ENCODE measurements at places on chromosomes 16 and 17.

DNA sequence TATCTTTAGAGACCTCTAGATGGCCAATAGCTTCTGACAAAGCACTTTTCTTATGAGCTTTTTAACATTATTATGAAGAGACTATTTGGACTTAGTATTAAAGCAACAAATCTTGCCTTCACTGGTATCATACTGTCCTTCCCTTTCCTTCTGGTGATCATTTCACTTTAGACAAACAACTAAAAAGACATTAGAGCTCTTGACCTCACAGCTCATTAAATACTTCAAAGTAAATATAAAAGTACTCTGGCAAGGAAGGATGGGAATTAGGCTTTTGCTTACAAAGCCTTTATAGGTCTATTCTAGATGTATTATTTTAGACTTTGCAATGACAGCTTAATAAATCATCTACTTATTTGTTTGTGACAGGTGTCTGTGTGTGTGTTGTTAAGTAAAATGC, 11.1 kb downstream of the STXBP4 start:
- no peak for DNase-seq

- DNase-seq, result no peak
Observed at GRCh38 chr16:85498607-85499006, 114.5 kb upstream of the GSE1 start.

DNA sequence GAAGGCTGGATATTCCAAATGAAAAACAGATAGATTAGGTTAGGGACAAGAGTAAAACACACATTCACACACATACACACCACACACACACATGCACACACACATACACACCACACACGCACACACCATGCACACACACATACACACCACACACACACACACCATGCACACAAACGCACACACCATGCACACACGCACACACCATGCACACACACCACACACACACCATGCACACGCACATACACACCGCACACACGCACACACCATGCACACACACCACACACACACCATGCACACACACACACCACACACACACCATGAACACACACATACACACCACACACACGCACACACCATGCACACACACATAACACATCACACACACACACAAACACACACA, 203.7 kb upstream of the ZFHX3 start:
- DNase-seq, result no peak

DNA sequence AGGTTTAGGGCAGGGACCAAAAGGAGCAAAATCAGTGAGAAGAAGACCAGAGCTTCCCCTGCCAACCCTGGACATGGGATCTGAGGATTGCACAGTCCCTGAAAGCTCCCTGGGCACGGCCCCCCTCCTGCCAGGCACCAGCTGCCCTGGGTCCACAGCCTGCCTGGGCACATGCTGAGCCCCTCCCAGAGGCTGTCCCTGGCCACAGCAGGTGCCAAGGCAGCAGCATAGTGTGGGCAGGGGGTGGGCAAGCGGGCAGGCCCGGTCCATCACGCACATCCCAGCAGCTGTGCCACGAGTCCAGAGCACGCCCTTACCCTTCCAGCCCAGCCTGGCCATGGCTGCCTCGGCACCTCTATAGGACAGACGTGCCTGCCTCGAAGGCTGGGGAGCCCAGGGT, 12.7 kb downstream of the SCN4A start:
- DNase-seq, result no peak

GRCh38 chr16:84827131-84827574, 7.4 kb downstream of the CRISPLD2 start:
- DNase-seq, result no peak

DNA sequence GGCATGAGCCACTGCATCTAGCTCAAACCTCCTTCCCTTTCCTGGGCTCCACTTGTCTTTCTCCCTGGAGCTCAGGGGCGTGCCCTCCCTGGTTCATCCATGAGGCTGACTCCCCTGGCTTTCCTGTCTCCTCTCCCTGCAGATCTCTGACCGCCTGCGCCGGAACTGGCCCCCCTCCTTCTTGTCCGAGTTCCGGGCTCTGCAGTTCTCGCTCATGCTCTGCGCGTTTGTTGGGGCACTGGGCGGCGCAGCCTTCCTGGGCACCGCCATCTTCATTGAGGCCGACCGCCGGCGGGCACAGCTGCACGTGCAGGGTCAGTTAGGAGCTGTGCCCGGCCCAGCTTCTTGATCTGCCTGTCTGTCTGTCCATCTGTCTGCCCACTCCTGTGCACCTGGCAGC, 1.2 kb upstream of the LAT start:
- no peak for DNase-seq

DNA sequence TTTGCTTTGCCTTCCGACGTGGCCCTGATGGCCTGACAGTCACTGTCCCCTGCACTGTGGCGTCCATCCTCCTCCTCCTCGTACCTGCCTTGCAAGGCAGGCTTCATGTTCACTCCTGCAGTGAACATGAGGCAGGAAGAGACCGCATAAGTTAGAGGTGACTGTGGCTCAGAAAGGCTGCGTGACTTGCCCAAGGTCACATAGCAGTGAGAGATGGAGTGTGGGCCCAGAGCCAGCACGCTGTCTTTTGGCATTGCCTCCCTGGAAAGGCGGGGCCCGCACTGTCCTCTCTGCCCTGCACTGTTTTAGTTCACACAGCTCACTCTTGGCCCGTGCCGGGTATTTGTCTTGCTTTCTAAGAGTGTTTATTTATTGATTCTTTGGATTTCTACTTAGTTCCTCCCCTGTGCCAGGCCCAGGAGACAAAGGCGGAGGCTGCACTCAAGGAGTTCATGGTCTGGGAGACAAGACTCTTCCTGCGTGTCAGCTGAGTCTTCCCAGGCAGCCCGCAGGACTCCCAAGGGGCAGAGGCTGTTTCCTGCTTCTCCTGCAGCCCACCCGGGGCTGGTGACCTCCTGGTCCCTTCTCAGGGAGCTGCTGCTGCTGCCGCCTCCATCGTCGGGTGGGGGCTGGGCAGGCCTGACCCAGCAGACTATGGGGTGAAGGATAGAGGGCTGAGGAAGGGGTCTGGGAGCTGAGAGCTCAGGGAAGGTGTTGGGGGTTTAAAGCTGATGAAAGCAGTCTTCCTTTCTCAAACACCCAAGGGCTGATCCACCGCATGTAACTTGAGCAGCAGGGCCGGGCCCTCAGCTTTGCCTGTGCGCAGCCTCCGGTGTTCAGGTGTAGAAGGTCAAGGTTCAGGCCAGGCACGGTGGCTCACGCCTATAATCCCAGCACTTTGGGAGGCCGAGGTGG, 12.7 kb downstream of the CYGB start:
- no peak for DNase-seq

GRCh38 chr17:61317779-61318178, 81.9 kb upstream of the TBX2 start:
- DNase-seq, result no peak
